Islet precursor cell (in vitro differentiated cells): ENCODE measurements at places on chromosomes 2 and 18.

GRCh38 chr2:176291809-176292283 lies 22.6 kb downstream of the MTX2 start:
- DNase-seq, result no peak

DNA sequence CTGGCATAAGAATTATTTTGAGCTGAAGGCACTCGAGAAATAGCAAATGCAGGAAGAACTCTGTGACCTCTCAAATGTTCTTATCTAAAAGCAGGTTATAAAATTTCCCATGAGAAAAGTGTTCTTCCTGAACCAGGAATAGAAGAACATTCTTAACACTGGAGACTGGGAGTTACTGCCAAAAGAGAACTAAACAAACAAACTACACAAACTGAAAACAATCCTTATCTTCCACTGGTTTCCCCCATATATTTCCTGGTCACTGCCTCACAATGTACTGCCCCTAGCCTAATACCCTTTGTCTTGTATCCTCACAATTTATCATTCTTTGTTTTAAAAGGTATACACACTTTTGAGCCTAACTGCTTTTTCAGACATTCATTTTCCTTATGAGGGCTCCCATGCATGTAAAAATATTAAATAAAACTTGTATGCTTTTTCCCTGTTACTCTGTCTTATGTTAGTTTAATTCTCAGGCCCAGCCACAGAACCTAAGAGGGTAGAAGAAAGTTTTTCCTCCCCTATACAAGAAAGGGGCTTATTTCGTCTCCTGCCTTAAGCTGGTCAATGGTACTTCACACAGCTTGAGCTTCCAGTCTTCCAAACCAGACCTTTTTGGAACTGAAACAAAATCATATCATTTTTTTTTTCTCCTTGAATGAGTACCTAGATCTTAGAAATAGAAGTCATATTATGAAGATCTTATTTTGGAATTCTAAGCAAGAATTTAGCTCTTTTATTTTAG lies 110.6 kb downstream of the MSTN start:
- no peak for DNase-seq

GRCh38 chr2:17793296-17793695 lies 23.0 kb upstream of the MSGN1 start:
- no peak for DNase-seq

DNA sequence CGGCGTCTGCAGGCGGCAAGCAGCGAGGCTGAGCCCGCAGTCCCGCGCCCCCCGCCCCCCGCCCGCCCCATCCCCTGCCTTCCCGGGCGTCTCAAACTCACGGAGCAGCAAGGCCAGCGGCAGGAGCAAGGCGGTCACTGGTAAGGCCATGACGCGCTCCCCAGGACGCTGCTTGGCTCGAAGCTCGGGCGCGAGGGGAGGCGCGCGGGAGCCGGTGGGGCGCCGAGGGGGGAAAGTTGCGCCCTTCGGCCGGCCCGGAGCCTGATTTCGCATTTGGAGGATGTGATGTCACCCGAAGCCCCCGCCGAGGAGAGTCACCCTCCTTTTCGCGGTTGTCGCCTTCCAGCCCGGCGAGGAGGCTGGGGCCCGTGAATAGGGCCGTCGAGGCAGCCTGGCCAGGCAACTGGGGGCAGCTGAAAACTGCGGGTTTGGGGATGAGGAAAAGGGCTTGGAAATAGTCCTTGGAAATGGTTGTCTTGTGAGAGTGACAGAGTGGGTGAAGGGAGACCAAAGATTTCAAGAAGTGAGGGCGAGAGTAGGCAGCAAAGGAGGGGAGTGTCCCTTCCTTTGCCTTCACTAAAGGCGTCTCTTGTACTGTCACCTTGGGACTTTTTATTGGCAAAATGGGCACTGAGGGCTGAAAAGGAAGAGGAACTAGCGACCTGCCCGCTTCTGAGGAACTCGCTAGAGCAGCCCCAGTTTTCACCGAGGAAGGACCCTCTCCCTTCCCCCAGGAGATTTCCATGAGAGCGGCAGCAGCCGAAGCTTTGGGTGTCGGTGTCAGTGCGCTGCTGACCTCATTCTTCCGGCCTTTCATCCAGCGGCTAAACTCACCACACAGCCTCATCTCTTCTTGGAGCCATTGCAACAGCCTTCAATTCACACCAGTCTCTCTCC lies at the start of gene CD8A:
CD8A (minus strand) TSS at position 238 of the 897 bp plus-strand sequence; CDS start at position 150, 88 bp downstream.
- no peak for DNase-seq

DNA sequence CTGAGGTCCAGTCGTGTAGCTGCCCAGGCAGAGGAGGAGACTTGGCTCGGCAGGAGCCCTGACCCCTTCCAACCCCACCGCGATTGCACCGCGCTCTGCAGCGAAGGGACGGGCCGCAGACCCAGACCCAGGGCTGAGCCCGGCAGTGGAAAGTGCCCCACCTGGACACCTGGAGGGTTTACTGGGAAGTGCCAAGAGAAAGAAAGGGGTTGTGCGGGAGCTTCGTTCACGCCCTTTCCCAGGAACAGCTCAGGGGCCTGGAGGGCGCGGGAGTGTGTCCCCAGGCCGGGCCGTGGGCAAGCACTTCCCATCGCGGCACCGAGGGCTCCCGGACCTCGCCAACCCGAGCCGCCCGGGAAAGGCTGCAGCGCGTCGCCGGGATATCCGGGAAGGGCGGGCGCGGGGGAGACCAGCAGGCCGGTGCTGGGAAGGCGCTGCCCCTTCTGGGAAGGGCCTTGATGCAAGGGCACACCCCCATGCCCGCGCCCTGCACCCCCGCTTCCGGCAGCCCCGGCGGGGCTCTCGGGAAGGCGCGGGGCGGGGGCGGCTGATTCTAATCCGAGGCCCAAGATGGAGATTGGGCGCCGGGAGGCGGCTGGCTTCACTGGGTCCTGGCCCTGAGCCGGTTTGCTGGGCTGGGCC lies 36.1 kb upstream of the MRPL33 start:
- peak; percentile 75 for DNase-seq

DNA sequence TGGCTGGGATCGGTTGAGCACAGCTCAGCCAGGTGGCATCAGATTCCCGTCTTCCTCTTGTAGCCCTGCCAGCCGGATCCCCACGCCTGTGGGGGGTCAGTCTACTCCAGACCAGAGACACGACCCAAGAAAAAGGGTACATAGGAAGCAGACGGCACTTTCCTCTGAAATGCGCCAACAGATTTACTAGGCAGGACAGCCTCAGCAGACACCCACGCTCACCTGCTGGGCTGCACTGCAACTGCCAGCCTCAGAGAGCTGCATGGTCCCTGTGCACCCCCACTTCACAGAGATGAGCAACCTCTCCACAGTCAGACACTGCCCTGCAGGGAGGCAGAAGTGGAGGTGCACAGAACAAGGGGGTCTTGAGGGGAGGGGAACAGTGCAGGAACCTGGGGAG lies 75.7 kb upstream of the OTOS start:
- DNase-seq, result peak; percentile 32

GRCh38 chr2:150878356-150878755 lies 383.3 kb downstream of the RBM43 start:
- DNase-seq, result no peak

DNA sequence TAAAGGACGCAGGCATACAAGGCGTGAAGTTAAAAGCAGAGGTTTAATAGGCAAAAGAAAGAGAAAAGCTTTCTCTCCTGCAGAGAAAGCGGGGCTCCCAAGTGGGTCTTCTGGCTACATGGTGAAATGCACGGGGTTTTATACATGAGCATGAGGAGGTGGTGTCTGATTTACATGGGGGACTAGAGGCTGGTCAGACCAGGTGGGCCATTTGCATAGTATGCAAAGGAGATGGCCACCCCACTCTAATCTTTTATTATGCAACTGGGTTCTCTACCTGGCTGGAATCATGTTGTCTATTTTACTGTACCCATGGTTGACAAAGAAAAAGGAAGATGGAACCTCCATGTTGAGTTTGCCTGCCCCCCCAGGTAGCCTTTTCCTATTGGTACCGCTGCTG lies 356.2 kb downstream of the KCNJ3 start:
- no peak for DNase-seq

DNA sequence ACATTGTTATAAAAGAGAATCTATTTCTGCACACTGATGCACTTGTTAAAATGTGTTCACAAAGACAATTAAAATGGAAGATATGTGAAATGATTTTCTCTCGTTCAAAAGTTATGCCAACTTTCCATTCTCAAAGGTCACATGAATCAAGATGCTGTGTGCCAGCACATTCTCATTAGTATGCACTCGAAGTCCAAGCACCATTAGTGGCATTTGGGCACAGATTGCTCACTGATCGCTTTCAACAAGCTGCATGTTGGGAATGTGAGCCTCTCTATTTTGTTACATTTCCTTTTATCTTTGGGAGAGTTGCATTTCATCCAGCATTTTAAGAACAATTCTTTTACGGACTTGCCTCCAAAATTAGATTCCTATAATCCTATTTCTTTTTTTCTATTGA lies 398.9 kb downstream of the FBXO15 start:
- no peak for DNase-seq

DNA sequence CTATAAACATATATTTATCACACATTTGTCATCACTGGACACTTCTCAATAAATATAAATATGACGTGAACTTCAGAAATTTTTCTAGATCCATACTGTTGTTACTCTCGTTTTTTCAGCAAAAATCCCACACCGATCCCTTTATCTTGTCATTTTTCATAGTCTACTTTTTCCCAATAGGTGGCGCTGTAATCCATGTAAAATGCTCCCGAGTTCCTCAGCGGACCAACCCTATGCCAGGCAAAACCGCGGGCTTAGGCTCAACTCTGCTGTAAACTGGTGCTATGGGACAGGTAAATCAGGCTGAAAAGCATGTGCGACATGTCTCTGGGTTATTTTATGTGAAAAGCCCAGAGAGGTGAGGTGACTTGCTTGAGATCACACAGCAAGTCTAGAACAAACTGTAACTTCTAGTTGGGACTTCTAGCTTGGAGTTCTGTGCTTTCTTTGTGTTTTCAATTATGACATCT lies 104.0 kb downstream of the COBLL1 start:
- peak; percentile 75 for DNase-seq

- DNase-seq, result no peak
These were observed 29.0 kb upstream of the DARS1 start for GRCh38 chr2:136014411-136014810.

- no peak for DNase-seq
These were observed 148.7 kb downstream of the TPO start for GRCh38 chr2:1561811-1562421.

GRCh38 chr2:144190908-144191605 lies 328.9 kb downstream of the ZEB2 start:
- no peak for DNase-seq

GRCh38 chr2:7071916-7072556 lies 154.8 kb downstream of the RNF144A start:
- no peak for DNase-seq

- no peak for DNase-seq
These were observed 282.9 kb upstream of the RGPD4 start for GRCh38 chr2:107543793-107544192.

DNA sequence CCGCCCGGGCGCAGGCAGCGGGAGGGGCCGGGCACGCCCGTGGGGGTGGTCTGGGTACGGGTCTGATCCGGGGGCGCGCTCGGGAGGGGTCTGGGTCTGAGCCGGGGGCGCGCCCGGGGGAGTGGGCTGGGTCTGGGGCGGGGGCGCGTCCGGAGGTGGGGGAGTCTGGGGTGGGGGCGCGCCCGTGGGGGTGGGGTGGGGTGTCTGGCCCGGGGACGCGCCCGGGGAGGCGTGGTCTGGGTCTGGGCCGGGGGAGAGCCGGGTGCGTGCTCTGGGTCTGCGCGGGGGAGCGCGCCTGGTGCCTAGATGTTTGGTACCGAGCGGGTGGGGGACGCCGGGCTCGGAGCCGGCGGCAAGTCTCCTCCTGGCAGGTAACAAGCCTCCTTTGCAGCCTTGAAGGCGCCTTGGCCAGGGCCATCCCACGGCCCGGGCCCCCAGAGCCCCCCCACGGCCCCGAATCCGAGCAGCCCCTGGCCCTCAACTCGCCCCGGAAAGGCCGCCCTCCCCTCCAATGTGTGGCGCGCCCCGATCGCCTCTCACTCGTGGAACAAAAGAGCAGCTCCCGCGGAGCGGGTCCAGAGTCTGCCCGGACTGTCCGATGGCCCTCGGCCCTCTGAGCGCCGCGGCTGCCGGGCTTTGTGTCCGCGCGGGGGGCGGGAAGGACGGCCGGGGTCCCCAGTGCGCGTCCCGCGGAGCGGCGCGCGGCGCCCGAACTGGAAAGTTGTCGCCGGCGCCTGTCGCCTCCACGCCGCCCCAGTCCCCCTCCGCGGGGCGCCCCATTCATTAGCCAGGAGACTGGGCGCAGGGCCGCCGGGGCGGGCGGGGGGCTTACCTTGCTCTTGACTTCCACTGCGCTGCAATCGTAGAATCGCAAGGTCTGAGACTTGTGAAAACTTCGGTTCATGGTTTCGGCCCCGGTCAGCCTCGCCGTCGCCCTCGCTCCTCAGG lies 595 bp downstream of the PARD6G start:
- DNase-seq, result peak; percentile 80
